GM10248 (cell line): ENCODE measurements at places on chromosomes 4 and X.

GRCh38 chr4:99841129-99841528, 24.5 kb downstream of the DAPP1 start:
- DNase-seq, result no peak

DNA sequence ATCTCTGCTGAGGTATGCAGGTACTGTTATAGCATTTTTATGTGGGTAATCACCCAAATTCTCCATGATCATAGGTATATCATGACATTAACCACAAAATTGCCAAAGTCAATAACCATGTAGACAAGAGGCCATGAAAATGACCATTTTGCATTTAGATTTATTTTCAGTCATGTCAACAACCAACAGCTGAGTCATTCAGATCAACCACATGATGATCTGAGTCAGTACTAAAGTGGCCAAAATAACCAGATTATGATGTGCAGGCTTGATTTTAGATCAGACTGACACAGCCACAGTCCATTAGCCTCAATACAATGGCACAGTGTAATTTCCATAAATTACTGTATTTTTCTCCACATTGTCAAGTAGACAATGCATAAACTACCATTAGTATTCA, 240.5 kb downstream of the GRIA3 start:
- DNase-seq, result no peak

- no peak for DNase-seq
These were observed 56.9 kb downstream of the OTC start for GRCh38 chrX:38409289-38409688.

DNA sequence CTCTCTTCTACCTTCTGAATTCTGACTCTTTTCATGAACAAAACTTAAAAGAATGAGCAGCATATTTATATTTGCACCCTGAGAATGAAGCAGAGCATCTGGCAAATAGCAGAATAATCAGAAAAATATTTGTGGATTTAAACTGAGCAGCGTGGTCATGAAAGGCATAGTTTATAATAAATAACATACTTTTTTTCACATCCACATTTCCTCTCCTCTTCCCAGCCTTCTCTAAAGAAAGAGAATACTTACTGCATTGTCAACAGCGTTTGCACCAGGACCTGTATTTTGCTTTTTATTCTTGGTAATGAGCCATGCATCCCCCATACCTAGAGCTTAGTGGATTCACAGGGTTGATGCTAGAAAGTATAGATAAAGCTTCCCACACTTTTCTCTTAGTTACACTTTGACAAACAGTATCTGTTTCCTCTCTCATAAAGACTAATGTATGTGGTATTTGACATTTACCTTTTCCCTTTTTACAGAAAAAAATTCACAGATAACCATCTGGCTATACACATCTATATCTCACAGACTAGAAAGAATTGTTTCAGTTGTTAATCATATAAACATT, 131.5 kb downstream of the PRSS12 start:
- DNase-seq, result no peak

DNA sequence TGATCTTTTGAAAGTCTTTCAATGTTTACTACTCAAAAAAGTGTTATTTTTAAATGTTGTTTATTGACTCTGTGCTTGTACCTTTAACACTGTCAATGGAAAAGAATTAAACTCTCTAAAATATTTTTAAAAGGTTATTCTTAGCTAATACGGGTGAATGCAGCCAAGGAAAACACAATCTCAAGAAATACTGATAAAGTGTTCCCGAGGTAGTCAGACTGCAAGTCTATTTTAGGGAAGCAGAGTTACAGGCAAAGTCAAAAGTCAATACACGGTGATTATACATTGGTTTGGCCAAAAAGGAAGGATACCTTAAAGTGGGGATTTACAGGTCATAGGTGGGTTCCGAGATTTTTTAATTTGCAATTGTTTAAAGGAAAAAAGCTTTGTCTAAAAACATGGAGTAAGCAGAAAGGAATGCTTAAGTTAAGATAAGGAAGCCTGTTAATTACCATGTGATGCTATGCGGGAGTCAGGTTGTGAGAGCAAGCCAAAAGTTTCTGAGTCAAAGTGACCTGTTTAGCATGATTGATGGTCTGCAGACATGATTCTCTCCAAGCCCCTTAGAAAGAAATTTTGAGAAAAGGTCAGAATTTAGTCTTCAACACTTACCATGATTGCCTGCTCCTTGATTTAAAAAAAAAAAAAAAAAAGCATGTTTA, 288.4 kb downstream of the KLHL4 start:
- no peak for DNase-seq
